Hepatocyte (in vitro differentiated cells): ENCODE measurements at places on chromosomes 5 and 9.

DNA sequence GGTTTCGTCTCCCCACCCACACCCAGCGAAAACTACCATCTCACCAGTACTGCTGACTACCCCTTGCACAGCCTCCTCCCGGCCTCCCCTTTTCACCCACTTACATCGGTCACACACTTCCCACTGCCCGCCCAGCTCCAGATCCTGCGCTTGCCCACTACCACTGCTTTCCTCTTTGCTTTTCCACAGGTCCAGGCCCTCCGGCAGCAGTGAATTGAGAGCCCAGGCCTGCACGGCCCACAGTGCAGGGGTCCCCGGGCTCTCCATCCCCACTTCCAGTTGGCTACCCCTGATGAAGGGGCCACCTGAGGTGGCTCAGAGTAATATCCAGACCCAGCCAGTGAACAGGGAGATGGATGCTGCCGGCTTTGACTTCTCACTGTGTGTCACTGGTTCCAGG lies 120.2 kb upstream of the FSTL4 start:
- DNase-seq: no peak

GRCh38 chr5:118076490-118076889 lies 911.9 kb downstream of the DTWD2 start:
- no peak for DNase-seq

GRCh38 chr9:98442541-98442940 lies 187.1 kb upstream of the TBC1D2 start:
- no peak for DNase-seq

DNA sequence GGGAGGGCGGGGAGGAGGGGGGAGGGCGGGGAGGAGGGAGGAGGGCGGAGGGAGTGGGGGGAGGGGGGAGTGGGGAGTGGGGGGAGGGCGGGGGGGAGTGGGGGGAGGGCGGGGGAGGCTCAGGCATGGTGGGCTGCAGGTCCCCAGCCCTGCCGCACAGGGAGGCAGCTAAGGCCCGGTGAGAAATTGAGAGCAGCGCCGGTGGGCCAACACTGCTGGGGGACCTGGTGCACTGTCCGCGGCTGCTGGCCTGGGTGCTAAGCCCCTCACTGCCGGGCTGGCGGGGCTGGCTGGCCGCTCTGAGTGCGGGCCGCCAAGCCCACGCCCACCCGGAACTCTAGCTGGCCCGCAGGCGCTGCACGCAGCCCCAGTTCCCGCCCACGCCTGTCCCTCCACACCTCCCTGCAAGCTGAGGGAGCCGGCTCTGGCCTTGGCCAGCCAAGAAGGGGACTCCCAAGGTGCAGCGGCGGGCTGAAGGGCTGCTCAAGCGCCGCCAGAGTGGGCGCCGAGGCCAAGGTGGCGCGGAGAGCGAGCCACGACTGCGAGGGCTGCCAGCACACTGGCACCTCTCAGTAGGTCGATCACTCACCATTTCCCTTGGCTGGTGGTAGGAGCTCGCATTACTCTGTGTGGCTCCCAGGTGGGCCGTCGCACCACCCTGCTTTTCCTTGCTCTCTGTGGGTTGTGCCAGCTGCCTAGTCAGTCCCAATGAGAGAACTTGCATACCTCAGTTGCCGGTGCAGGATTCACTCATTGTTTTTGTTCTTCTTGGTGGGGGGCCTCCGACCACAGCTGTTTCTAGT lies 160.2 kb downstream of the CNTLN start:
- no peak for DNase-seq

- no peak for DNase-seq
Measured at GRCh38 chr5:93899026-93899600, 157.7 kb upstream of the POU5F2 start.

DNA sequence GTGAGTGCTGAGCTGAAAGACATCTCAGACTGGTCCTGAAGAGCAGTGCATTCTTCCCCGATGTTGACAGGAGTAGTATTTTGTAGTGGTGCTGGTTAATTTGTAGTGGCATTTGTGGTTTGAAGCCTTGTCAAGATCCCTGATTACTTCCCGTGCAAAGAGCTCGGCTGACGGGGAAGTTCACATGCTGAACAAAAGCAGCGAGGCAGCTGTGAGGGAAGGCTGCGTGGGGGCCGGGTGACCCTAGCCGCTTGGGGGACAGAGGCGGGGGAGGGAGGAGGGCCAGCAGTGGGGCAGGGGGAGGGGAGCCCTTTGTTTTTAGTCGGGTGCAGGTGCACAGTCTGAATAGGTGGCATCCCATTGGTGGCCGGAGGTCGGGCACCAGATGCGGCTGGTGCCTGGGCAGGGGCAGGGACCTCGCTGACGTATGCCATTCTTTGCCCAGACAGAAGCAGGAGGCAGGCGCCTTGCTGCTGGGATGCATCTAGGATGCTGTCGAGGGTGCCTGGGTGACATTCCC lies 64.7 kb downstream of the CRB2 start:
- no peak for DNase-seq

DNA sequence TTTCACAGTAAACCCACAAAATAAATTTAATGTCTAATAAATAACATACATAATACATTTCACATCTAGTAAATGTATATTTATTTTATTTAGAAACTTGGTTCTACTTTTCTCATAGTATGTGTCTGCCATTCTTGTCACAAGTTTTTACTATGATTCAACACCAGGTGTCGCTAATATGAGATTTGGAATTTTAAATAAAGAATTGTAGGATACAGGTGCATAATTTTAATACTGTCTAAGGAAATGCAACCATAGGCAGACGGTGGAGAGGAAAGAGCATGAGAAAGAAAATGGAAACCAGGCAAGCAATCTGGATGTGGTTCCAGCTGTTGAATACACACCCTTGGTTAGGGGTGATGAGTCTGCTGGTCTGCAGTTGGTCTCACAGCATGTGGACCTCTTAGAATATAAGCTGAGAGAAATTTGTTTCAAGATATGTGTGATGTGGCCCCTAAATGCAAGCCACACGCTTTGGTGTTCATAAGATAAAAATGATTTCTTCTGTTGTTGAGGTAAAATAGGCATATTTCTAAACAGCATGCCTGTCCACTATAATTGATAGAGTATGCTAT lies 114.7 kb upstream of the TXNDC8 start:
- no peak for DNase-seq

- no peak for DNase-seq
Measured at GRCh38 chr5:76874088-76874581, 24.3 kb downstream of the S100Z start.
